GM18507 (cell line): ENCODE measurements at places on chromosomes 12 and 14.

- DNase-seq, result no peak
These were observed 112.5 kb downstream of the PRKD1 start for GRCh38 chr14:29815016-29815674.

DNA sequence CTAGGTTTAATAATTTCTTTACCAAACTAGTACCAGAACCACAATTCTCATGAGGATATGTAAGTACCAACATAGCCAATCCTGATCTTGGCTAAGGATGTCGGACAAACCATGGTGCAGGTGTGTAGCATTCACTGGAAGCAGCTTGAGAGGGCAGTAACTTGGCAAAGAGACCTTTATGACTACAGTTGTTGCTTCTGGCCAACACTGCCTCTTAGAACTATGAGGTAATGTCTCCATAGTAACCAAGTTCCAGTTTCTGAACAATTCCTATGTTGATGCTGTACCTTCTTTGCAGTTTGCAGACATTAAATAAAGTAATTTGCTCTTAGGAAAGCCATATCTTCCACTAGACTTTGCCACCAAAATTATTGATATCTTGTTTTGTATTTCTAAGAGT lies at the start of gene LMNTD1:
Gene LMNTD1 (minus strand): TSS at position 186 of the 400 bp plus-strand sequence. CDS start 324 bp downstream, outside the sequence.
- DNase-seq, result no peak

DNA sequence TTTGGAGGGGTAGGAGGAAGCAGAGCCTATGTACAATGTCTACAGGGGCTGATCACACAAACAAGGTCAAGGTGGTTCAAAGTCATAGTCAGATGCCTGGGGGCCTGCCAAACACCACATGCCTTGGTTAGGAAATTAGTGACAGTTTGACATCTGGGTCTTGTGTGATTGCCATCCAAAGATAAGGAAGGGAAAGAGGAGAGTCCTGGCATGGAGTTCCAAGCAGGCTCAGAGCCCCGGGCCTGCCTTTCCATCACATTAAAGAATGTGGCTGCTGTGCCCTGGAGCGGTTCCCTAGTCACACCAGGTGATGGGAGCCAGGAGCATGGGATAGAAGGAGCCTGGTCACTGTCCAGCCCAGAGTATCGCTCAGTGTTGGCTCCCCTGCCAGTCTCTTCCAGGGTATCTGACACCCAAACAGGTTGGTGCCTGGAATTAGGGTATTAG lies 53.6 kb upstream of the BCL2L14 start:
- no peak for DNase-seq

DNA sequence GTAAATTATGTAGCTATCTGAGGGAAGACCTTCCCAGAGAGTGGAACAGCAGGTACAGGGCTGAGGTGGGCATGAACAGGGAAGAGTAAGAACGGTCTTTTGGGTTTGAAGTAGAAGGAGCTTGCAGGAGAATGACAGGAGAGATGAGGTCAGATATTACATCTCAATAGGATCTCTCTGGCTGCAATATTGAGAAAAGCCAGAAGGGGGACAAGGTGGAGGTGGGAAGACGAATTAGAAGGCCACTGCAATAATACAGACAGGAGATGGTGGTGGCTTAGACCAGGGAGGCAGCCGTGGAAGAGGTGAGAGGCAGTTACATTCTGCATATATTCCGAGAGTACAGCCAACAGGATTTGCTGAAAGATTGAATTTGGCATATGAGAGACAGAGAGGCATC lies 310.2 kb downstream of the APAF1 start:
- DNase-seq, result no peak

GRCh38 chr12:88398031-88398430 lies 182.2 kb downstream of the KITLG start:
- DNase-seq, result no peak

DNA sequence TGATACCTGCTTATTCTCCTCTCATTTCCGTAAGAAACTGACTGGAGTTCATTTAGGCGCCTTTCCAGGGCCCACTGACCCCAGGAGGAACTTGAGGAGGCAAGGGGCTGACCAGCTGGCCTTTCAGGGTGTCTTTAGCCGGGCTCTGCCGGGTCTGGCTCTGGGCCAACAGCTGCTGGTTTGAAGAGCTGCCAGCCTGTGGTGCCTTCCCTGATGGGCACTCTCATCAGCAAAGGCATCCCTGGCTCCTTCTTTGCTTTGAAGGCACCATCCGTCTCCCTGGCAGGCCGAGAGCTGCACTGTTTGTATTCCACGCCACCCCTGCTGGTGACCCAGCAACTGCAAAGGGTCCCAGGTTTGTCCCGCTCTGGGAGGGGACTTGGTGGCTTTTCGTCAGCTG lies 42.0 kb downstream of the IQSEC3 start:
- no peak for DNase-seq
